Astrocyte (in vitro differentiated cells and primary cell): ENCODE measurements at places on chromosomes 7 and 10.
A peak's percentile ranks its signal among the peaks of the same experiment; 100 is the strongest.

DNA sequence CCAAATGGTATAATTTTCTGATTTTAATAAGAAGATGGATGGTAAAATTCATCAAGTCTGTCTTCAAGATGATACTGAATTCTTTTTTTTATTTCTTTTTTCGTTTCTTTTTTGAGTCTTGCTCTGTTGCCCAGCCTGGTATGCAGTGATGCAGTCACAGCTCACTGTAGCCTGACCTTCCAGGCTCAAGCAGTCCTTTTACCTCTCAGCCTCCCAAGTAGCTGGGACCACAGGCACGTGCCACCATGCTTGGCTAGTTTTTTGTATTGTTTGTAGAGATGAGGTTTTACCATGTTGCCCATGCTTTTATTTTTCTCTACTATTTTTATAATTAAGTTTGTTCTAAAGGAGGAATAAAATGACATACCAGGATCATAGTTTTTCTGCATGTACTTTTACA, 52.1 kb upstream of the HELLS start:
- DNase-seq: no peak

DNA sequence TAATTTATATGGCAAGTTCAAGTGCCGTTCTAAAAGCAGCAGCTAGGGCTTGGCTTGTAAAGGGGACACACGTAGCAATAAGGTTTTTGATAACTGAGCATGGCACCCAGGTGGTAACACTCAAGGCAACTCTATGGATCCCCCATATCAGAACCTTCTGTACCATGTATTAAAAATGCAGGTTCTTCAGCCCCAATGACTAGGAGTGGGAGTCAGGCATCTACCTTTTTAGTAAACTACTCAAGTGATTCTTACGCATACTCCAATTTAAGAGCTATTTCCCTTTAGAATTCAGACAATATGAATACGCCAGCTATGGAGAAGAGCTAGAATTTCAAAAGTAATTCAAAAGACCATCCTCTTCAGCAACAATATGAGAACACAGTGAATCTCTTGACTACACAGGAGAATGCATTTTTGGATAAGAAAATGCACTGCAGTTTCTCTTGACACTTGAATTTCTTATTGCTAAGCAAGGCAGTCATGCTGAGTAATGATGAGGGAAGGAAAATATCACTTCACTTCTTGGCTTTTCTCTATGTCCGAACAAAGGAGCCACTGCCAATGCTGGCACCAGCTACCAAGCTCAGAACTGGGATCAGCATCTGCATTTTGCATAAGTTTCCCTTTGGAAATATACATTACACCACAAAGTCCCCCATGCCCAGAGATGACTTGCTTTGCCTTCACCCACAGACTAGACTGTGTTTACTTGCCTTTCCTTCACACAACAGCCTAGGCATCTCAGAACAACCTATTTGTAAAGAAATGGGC, 53.5 kb downstream of the ABLIM1 start:
- DNase-seq: no peak

DNA sequence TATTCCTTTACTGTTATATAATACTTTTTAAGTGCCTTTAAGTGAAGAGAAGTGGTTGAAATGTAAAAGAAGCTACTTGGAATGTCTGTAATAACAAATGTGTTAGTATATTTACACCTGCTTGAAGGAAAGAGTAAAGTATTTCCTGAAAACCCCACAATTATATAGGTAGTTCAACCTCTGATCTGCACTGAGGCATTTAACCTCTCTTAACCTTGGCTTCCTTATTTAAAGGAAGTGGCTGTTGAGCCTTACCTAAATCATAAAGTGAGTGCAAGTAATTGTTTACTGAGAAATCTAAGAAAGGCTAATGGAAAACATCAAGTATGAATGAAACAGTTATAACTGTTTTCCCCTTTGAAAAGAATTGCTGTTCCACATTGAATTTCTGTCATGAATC, 294.5 kb downstream of the ADK start:
- DNase-seq: no peak

DNA sequence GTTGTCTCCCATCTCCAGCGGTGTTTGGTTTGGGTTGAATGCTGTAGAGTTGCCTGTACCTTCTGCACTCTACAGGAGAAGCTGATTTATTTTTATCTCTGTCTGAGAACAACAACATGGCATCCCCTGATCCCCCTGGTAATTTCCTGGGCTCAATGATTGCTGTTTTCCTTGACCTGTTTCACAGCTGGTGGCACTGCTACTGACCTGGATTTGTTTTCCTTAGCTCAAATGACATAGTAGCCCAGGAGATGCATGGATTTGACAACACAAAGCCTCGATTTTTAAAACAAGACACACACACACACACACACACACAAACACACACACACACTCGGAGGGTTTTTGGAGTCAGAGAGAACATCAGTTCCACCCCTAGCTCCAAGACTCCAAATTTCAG, 301.6 kb downstream of the NRG3 start:
- DNase-seq: no peak

- no peak for DNase-seq
Observed at GRCh38 chr10:93417921-93418320, 64.2 kb downstream of the MYOF start.

DNA sequence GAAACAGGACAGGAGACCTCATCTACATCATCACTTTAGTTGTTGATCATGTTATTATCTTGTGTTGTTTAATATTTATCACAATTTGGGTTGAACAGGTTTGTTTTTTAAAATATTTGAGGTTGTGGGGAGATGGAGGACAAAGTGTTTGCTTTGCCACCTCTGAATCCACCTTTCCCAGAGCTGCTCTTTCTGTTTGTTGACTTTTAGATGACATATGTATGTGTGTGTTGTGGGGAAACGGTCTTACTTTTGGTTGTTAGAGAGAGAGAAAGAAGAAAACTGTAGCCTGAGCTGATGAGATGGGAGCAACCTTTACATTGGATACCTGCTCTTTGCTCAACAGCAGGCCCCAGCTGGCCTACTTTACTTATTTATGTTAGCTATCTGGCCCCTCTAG, 19.0 kb upstream of the SLC16A12 start:
- no peak for DNase-seq

DNA sequence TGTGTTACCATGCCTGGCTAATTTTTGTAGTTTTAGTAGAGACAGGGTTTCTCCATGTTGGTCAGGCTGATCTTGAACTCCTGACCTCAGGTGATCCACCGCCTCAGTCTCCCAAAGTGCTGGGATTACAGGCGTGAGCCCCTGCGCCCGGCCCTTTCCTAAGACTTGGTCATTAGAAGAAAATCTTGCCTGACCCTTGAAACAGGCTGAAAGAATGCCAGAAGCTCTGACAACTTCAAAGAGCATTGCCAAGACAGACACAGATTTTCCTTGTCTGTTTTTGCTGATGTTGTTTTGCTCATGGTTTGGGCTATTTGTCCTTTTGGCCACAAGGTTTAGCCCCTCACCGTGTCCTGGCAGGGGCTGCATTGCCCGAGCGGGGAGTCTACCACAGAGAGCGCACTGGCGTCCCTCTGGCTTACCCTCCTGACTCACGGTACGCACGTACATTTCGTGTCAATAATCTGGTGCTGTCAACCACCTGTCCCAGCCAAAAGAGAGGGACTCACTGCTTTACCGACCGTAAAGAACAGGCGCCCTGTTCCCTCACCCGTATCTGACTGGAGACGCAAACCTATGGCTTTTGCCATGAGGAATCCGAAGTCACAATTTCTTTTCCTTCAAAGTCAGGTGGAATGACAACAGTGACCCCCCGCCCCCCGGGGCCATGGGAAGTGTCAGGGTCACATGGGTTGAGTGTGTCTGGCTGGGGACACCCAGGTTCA, 10.1 kb upstream of the INPP5A start:
- no peak for DNase-seq

DNA sequence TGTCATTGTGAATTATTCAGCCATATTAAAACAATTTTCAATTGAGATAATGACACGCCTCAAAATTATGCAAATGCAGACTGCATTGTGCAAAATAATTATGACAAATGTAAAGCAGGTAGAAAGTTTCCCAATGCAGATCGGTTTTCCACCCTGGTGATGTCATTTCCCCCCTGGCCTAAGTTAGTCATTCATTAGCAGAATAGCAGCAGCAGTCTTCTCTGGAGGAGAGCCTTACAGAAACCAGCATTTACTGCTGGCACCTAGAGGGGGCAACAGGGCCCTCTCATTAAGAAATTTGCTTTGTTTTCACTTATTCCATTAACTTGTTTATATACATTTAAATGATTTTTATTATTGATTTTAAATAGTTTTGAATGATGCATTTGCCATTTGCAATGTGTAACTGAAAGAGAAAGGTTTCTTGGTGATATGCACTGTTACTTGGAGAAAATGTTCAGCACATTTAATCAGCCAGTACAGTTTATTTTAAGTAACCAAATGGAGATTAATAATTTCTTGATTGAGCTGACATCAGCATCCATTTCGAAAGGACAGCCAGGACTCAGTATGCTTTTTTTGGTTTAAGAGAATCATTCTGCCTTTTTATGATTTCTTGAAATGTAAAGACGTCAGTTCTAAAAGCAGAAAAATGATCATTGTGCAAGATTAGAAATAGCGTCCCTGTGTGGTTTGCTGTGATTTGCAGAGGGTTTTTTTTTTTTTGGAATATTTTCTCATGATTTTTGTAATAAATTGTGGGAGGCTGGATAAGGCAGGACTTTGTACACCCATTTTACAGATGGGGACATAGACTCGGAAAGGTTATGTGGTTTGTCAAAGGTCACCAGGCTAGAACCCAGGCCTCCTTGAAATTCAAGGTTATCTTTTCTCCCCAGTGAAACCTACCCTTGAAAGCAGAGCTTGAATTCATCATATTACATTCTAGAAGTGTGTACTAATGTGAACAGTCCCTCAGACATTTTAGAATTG, 3.5 kb downstream of the ARID5B start:
- peak; percentile 77 for DNase-seq

DNA sequence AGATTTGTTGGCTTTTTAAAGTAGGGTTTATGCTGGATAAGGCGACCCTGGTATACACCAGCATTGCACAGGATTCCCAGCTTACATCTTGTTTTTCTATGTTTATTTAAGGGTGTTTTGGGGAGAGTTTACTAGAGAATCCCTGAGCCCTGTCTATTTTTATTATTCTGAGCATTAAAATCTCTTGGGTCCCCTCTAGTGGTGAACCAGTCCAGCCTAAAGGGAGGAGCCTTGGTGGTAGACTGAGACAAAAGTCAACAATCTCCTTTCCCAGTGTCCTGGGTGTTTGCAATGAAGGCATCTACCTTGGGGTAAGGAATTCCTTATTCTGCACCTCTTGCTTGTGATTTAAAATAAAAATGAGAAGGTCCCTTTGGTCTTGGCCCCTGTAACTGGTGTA, 38.2 kb downstream of the ANTXRL start:
- no peak for DNase-seq

DNA sequence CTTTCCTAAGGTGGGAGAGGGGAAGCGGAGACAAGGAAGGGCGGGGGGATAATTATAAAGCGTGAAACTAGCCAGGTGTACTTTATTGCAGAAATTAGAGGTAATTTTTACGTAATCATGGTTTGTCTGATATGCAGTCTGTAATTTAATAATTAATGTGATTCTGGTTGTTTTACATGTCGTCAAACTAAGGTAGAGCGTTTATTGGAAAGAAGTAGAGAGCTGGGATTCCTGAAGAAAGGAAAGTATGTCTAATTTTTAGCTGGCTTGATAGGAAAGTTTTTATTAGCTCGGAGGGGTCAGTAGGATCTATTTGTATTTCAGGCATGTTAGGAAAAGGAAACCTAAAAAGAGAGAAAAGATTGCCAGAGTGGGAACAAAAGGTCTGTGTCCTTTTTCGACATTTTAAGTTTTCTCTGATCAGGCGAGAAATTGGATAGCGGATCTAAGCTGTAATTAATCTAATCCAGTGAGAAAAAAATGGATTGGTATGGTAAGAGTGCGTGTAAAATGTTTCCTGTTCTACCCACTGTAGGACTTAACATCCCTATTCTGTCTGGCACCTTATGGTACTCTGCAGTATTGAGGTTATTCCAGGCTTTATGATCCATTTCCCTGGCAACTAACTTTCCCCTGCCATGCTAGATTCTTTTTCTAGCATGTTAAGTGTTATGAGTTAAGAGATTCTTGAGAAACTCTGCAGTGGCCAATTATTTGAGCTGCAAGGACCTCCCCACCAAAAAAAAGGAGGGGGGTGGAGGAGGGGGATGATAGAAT, 1.4 kb downstream of the CELF2 start:
- DNase-seq: no peak

DNA sequence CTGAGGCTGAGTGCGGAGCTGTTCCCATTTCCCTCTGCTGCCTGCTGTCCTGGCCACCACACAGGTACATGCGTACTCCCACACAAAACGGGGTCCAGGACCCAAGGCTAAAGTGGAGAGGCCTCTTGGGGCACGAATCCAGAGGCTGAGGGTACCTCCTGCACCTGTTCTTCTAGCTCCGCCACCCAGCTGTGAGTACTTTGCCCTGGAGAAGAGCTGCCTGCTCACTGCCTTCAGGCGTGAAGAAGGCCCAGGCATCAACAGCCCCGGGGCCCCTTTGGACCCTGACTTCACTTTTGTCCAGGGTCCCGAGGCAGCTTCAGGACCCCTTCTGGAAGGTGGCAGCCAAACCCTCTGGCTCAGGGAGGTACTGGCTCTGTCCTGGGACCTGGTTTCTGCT, 88.6 kb downstream of the HIF1AN start:
- DNase-seq: no peak

DNA sequence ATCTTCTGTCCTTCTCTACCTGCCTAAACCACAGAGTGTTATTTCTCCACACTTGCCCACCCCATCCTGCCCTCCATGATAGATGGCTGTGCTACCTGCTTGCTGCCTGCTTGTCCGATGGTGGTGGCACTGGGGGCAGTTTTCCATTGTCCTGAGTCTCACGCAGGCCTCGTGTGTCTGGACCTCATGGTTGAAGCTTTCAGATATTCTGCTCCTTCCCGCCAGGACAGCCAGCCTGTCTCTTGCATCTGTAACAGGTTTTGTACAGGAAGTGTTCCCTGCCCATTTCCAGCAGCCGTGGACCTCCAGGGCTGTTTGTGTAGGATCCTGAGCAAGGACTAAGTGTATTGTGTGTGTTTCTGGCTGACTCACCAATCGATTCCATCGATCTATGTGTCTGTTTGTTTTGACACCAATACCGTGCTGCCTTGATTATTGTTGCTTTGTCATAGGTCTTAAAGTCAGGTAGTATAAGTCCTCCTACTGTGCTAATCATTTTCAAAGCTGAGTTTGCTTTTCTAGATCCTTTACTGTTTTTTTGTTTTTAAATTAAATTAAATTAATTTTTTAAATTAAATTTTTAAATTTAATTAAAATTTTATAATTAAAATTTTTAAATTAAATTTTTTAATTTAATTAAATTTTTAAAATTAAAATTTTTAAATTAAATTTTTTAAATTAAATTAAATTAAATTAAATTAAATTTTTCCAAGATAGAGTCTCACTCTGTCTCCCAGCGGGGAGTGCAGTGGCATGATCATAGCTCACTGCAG, 8.5 kb downstream of the IL15RA start:
- no peak for DNase-seq

DNA sequence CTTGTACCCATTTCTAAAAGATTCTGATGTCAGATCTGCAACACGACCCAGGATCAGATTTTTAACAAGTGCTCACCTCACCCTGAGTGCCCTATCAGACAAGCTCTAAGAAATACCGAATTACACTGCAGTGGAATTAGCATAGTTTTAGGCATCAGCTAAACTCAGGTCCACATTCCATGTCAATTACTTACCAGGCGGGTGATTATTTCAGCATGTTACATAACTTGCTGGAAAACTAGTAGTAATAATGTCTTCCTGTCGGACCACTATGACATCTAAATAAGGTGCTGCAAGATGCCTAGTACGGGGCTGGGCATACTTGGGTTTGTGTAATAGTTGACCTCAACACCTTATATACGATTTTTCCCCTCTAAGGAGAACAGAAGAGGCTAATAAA, 21.0 kb downstream of the TRIL start:
- DNase-seq: no peak

GRCh38 chr10:110215286-110216170, 8.1 kb downstream of the MXI1 start:
- DNase-seq: no peak
